ENCODE measurements at places on chromosomes 2 and 18.

- DNase-seq: no peak
Measured at GRCh38 chr2:80529466-80530165, 225.1 kb upstream of the LRRTM1 start.

- peak; percentile 39 for DNase-seq
Measured at GRCh38 chr2:16218625-16219024, 278.3 kb downstream of the MYCN start.

- no peak for DNase-seq
Measured at GRCh38 chr2:127605691-127606263, 40.2 kb upstream of the GPR17 start.

DNA sequence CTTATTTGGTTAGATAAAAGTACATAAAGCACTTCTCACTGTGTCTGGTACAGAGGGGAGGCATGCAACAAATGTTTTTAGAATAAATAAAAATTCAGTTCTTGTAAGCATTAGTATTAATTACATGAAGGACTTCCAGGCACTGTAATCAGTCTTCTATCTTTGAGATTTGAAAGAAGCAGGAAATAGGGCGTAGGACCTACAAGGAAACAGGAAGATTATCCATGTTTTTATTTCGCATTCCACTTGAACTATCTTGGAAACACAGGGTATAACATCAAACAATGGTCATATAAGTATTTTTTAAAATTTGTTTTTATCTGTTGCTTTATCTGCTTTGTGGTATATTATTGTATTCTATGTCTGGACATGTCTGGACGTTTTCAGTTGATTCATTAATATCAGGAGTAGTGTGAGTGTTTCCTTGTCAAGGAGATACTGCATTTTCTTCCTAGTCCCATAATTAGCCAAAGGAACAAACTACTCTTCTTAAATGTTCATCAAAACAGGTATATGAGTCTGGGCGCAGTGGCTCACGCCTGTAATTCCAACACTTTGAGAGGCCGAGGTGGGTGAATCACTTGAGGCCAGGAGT lies 32.5 kb downstream of the BMPR2 start:
- DNase-seq: no peak

GRCh38 chr2:38863061-38863695 lies 12.6 kb downstream of the DHX57 start:
- no peak for DNase-seq

DNA sequence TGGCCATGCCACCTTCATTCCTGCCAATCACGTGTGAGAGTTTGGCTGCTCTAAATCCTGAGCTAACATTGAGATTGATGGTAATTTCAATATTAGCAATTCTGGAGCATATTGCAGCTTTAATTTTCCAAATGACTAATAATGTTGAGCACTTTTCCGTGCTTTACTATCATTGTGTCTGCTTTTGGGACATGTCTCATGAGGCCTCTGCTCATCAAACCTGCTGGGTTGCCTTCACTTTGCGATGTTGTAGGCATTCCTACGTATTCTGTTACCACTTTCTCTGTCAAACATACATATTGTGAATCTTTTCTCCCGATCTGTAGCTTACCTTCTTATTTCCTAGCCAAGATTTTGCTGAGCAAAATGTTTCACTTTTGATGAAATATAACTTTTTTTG lies 466.6 kb downstream of the GALR1 start:
- DNase-seq: no peak

DNA sequence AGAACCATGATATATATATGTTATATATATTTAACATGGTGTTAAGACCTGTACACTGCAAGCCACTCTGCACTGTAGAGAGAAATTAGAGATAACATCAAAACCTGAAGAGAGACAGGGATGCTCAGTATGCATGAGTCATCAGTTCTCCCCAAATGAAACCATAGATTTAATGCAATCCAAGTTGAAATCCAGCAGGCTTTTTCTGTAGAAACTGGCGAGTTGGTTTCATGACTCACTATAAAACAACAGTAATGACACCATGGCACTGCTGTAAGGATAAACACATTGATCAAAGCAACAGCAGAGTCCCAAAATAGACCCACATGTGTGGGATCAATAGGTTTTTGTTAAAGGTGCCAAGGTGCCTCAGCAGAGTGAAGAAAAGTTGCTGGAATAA lies 65.8 kb downstream of the RTP5 start:
- no peak for DNase-seq

Measured in suppressor macrophage treated with lipopolysaccharide for 1 hour (primary cell).